ENCODE measurements at places on chromosomes 11 and 22.

GRCh38 chr11:69041516-69041915 lies 7.2 kb upstream of the TPCN2 start:
- no peak for DNase-seq

- no peak for DNase-seq
Observed at GRCh38 chr22:22710719-22711531, 66.5 kb downstream of the GGTLC2 start.

DNA sequence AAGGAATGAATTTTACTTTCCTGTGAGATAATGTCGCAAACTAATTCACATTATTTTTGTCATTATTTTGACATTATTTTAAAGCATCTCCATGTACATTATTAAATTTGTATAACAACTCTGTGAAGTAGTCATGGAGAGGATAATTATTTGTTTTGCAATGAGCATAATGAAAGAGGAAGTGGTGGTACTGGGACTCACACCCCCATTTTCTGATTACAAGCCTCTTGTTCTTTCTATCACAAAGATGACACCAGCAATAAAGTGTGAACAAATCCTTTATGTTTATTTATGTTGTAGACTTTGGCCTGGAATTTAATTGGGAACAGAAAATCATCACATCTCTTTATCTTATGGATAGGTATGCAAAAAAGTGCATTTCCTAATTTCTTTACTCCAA lies 522.6 kb downstream of the TMEM135 start:
- no peak for DNase-seq

GRCh38 chr11:92376146-92376599 lies 151.6 kb downstream of the FAT3 start:
- no peak for DNase-seq

GRCh38 chr11:76792505-76793264 lies 9.5 kb downstream of the TSKU start:
- DNase-seq: peak; percentile 46

DNA sequence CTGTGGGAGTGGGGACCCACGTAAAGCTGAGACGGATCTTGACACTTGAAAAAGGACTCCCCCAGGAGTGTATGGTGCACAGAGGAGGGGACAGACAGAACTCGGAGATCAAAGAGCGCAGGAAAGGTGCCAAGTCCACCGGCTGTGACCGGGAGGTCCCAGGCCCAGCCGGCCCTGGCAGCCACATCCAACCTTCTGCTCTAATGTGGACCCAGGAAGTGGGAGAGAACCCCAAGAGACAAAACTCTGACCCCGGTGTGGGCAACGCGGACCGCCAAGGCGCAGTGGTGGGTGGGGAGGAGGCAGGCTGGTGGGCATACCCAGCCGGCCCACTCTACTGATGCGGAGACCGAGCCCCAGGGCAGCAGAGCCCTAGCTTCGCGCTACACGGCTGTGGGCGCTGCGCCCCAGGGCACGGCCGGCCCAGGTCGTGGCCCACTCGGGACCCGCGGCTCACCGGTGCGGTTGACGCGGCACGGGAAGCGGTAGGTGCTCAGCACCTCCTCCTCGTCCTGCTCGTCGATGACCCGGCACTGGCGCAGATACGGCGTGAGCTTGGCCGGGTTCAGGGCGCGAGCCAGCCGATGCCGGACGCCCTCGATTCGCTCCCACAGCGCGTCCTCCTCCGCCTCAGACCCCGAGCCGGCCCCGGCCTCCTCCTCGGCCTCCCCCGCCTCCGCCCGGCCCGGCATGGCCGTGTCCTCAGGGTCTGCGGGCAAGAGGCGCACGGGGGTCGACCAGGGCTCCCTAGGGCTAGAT lies 527 bp downstream of the CARD10 start:
- peak; percentile 57 for DNase-seq

GRCh38 chr11:110787680-110788079 lies 75.4 kb upstream of the ARHGAP20 start:
- DNase-seq: no peak

GRCh38 chr11:84691830-84692229 lies 935.3 kb downstream of the DLG2 start:
- DNase-seq: no peak

DNA sequence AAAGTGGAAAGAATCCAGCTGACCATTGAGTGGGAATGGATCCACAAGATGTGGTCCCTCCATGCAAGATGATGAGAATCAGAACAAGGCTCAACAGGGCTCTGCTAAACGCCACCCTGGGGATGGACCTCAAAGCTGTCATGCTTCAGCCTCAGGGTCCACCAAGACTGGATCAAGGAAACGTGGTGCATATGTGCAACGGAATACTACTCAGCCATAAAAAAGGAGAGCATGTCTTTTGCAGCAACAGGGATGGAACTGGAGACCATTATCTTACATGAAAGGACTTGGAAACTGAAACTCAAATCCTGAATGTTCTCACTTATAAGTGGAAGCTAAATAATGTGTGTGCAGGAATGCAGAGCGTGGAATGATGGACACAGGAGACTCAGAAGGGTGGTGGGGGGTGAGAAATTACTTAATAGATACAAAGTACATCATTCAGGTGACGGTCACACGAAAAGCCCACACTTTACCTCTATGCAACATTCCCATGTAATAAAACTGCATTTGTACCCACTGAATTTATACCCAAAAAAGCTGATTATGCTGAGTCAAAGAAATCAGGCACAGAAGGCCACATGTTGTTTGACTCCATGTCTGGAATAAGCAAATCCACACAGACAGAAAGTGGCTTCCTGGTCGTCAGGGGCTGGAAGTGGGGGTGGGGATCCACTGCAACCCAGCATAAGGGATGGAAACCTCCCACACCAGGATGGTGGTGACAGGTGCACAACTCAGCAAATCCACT lies 116.1 kb downstream of the SHANK2 start:
- DNase-seq: no peak

- DNase-seq: no peak
Observed at GRCh38 chr11:78403781-78404180, 13.8 kb downstream of the GAB2 start.

DNA sequence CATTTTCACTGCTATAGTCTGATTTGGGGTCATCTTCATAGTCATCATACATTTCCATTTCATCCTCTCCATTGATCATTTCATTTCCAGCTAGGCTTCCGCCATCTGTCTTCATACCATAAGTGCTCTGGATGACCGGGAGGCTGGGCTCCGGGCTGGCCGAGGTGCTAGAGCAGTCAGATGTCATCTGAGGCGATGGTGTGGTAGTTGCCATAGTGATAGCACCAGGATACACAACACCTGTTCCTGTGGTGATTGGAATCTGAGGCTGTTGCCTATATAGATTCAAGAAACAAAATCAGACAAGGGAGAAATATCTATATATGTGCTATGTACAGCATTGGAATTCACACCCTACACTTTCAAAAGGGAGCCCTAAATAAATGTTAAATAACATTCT lies 383.5 kb downstream of the SOX6 start:
- DNase-seq: no peak

DNA sequence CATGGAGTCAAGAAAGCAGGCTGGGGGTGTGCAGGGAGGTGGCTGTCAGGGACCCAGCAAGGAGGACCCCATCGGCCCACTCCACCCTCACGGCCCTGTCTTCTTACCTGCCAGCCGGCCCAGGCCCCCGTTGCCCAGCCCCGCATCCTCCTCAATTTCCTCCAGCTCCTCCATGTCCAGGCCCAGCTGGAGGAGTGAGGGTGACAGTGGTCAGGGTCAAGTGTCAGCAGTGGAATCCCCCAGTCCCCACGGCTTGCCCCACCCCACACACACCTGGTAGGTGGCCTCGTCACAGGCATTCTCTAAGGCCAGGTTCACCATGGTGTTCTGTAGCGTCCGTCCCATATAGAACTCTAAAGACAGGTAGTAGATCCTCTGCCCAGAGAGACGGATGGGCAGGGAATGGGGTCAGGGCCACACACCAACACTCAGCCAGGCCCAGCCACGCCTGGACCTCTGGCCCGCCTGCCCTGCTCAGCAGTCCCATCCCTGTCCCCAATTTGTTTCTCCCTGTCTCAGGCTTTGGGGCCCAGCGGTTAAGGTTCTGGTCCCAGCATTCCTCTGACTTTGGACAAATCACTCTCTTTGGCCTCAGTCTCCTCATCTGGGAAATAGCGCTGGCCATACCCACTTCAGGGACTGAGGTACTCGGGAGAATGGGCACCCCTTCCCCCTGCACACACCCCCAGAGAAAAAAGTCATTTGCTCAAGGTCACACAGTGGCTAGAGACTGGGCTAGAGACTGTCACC lies 1.3 kb downstream of the PYGM start:
- no peak for DNase-seq

DNA sequence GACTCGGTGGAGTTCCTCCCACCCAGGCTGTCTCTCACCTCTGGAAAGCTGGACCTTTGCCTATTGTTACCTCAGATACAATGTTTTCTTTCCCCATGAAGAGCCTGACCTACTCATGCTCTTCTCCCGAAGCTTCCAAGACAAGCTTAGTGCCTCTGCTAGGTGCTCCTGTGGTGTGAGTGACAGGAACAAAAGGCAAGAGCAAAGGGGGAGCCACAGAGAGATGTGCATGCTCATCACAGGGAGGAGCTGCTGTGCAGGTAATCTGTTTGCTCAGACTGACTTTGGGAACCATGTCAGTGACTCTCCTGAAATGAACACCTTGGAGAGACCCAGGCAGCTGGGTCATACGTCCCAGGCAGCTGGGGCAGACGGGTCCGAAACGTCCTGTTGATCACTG lies 53.6 kb upstream of the VSTM5 start:
- DNase-seq: no peak

GRCh38 chr11:60769811-60770210 lies 13.1 kb downstream of the MS4A15 start:
- no peak for DNase-seq

GRCh38 chr22:39959640-39960447 lies at the start of gene TMA7B:
TSS of gene TMA7B (plus strand) at chr22:39960397. CDS start at chr22:39964375, 3,978 bp downstream.
- DNase-seq: no peak

DNA sequence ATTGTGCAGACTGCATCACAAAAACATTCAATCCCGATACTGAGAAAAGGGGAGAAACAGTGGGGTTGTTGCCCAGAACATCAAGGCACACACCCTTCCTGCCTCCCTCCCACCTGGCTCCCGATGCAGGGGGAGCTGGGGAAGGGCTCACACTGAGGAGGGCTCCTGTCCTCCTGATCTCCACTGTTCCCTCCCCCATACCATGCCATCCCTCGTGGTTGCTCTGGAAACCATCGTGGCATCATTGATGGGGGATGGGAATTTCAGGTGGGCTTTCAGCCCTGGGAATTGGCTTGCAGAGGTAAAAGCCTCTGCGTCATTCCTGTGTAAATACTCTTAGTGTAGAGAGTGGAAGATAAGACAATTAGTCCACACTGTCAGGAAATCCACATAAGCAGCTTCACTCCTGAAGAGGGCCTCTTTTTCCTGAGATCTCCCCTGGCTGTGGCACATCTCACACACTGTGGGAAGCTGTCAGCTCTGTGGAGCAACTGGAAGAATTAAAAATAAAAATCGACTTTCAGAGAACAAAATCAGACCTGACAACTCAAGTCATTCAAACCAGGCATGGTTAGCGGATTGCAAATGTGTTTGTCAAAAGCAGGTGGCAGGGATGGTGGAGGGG lies 176.0 kb downstream of the CHST1 start:
- peak; percentile 7 for DNase-seq

- no peak for DNase-seq
Observed at GRCh38 chr22:37659897-37660708, 1.6 kb downstream of the PDXP start.

GRCh38 chr11:95157824-95158223 lies 68.2 kb downstream of the ENDOD1 start:
- DNase-seq: no peak

DNA sequence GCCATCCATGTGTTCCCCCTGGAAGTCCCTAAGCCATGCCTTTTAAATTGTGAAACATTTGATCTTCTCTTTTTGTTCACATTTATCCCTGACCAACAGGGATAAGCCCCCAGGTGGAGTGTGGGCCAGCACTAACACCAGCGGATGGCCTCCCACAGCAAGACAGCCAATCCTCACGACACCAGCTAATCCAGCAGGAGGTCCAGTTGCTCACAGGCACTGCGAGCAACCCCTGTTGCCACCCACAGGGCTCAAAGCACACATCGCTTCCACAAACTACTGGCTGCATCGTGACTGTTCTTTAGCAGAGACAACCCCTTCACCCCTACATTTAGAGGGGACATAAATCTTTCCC lies 2.0 kb downstream of the PCSK7 start:
- peak; percentile 27 for DNase-seq

DNA sequence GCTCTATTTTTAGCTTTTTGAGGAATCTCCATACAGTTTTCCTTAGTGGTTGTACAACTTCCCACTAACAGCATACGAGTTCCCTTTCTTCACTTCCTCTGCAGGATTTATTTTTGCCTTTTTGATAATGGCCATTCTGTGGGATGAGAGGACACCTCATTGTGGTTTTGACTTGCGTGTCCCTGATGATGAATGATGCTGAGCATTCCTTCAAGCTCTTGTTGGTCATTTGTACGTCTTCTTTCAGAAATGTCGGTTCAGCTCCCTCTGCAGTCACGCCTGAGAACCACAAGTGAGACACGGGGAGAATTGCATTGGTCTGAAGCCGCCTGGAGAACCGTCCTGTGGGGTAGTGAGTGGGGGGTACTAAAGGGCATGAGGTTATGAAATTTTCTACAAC lies 2.0 kb upstream of the KRTAP5-10 start:
- no peak for DNase-seq

GRCh38 chr11:33266393-33267215 lies 9.4 kb downstream of the HIPK3 start:
- DNase-seq: no peak

GRCh38 chr11:2807025-2807681 lies 78.4 kb downstream of the CDKN1C start:
- DNase-seq: peak; percentile 46

- no peak for DNase-seq
Observed at GRCh38 chr11:8287297-8287696, 23.6 kb upstream of the LMO1 start.

DNA sequence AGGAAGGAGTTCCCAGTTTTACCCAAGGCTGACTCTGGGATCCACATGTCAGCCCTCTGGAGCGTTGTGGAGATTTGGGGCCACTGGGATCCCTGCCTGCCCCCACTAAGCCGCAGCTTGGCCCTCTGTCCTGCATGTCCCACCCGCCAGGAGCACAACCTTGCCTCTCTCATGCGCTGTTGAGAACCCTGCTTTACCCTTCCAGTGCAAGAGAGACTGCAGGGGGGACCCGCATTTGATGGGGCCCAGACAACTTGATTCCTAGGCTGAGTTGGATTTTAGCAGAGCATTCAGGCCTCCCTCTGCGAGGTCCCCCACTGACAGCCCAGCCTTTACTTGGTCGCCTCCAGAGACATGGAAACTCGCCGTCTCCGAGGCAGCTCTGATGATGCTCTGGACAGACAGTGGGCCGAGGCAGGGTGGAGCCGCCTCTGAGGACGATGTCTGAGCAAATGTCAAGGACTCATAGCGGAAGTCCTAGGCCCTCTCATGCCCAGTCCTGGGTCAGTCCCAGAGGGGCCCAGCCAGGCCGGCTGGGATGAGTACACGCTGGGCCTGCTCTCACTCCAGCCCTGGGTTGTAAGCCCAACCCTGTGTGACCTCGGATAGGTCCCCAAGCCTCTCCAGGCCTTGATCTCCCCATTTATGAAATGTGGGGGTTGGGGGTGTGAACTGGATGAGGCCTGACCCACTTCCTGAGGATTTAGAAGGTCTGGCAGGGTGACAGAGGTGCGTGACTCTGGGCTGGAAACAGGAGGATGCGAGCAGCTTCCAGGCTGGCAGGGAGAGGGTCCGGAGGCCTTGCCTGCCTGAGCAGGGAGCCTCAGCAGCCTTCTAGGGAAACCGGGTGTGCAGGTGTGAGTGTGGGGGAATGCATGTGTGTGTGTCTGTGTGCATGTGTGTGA lies 630 bp downstream of the CD5 start:
- DNase-seq: no peak

Data from RWPE2 (cell line).